ENCODE measurements at places on chromosomes 13 and 19.

GRCh38 chr13:40583738-40584137 is 82.7 kb downstream of the FOXO1 start:
- DNase-seq = no peak

- DNase-seq = no peak
These were observed 84.3 kb downstream of the RNASEH2B start for GRCh38 chr13:50993934-50994333.

GRCh38 chr19:11481534-11482383 is 913 bp upstream of the ELAVL3 start:
- DNase-seq = no peak

GRCh38 chr13:106172176-106172905 is 363.1 kb downstream of the EFNB2 start:
- DNase-seq = no peak

- no peak for DNase-seq
These were observed 16.8 kb downstream of the XAB2 start for GRCh38 chr19:7612282-7613274.

DNA sequence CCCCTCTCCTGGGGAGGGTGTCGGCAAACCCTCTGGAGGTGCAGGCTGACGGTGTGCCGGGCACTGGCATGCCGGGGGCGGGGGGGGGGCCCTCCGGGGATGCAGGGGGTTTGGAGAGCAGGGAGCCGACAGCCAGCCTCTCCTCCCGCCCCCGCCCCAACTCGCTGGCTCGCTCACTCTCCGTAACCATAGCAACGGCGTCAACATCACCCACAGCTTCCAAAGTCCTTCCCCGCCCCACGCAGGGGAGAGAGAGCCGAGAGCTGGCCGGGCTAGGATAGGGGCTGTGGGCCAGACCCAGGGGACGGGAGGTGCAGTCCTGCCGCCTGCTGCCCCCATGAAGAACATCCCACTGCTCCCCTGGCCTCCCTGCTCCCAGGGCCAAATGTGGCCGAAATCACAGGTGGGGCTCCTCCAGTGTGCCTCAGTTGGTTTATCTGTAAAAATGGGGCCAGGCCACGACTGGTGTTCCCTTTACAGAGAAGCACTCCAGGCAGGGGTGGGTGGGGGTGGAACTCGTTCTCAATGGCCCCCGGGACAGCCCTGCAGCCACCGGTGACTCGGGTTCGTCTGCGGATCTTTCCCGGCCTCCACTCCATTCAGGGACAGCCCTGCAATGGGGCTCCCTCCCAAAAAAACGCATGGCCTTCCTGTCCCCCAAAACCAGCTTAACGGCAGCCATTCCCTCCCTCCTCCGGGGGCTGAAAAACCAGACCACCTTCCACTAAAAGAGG is 3.2 kb downstream of the KLF16 start:
- DNase-seq = peak; percentile 79

DNA sequence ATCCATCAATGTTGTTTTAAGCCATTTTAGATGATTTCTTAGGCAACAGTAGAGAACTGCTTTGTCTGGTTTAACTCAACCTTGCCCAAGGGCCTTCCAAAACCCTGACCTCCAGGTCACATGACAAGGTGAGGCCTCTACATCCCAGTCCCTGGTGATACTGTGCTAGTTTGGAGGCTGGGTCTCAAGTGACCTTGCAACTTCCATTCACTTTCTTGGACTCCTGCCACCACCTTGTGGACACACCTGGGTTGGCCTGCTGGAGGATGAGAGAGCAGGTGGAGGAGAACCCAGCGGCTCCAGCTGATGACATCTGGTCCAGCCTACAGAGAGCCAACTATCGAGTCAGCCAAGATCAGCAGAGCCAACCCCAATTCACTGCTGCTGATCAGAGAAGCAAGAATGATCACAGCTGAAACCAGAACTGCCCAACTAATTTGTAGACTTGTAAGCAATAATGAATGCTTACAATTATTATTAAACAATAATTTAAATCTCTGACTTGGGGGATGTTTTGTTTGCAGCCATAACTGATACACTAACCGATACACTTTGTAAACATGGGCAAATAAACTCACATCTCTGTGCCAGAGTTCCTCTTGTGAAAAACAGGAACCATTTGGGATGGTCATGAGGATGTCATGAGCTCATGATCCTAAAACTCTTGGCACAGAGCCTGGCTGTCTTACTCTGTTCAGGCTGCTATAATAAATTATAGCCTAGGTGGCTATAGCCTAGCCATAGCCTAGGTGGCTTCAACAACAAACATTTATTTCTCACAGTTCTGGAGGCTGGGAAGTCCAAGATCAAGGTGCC is 11.5 kb downstream of the FAM187B start:
- peak; percentile 54 for DNase-seq

- DNase-seq = no peak
These were observed 257.7 kb downstream of the SLITRK6 start for GRCh38 chr13:85541476-85541875.

Data from KBM-7 (cell line).